Breast epithelium (tissue), 4 donors: ENCODE measurements at places on chromosomes 3 and 15. TPM values are rescaled to one million over a fixed set of nuclear protein-coding genes. Genes with fewer than 3 reads are reported as not detected.

DNA sequence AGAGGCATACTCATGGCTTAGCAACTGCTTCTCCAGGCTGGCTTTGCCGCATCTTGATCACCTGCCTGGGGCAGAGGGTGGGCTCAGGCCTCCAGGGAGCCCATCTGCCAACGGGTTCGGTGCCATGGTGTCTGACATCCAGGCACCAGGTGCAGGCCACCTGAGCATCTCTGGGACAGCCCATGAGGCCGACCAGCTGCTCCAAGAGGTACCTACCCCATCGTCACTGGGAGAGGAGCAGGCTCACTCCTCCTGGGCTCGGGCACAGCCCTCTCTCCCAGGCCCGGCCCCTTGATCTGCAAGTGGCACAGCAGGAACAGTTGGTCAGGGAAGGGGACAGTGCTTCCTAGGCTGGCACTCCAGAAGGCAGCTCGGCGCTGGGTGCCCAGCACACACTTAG lies 21.9 kb downstream of the TPRA1 start:
- no peak for DNase-seq

DNA sequence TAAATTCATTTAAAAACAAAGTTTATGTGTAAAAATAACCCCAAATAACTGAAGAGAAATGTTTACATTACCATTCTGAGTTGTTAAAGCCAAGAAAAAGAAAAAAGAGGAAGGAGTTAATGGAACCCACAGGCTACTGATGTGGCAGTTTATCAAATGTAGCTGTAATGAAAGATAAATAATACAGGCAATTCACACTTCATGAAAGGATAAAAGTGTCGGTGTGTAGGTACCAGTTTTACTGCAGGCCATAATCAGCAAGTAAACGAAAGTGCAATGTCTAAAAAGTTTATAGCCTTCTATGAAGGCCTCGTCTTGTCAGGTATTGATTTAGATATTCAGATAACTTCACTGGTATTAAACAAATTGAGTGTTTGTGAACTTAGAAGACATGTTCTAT lies 164.6 kb downstream of the DPH6 start:
- no peak for DNase-seq

DNA sequence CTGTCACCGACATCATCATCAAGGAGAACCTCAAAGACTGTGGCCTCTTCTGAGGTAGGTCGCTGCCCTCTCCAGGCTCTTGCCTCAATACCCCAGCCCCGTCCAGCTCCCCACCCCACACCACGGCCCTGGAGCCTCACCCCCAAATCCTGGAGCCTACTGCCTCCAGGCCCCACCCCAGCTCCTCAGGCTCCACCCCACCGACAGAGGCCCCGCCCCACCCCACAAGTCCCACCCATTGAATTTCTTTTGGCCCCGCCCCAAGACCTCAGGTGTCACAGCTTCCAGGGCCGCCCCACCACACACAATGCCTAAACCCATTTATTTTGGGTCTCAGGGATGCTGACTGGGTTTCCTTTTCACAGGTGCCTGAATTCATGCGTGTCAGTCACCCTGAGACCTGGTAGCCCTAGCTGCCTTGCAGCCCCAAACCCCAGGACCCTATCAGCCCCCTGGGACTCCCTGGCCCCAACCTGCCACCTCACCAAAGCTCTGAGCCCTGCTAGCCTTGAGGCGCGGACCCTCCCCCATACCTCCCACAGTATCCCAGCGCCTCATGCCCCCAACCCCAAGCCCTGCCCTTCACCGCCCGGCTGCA lies 3.6 kb downstream of the GNAT1 start:
- no peak for DNase-seq

DNA sequence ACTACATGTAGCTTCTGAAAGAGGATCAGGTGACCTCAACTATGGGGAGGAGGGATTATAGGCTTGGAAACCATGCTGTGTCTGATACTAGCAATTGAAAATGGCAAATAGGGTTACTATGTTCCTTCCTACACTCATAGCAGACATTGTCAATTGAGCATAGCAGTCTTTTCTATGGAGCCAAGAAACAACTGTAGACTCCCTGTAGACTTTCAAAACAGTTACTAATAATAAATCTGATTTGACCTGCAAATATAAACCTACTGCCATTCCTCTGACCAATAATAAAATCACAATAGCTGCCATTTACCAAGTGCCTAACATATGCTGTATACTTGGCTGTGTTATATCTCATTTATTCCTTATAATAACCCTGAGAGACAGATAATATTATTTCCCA lies 8.5 kb upstream of the ARL14 start:
- no peak for DNase-seq

GRCh38 chr3:150786791-150787190 lies 23.8 kb upstream of the SIAH2 start:
- no peak for DNase-seq

GRCh38 chr3:191283400-191283799 lies 45.8 kb upstream of the CCDC50 start:
- no peak for DNase-seq

GRCh38 chr3:4987538-4988296 lies 8.5 kb downstream of the BHLHE40 start:
- no peak for DNase-seq

The LTK gene
- total RNA-seq: not detected

DNA sequence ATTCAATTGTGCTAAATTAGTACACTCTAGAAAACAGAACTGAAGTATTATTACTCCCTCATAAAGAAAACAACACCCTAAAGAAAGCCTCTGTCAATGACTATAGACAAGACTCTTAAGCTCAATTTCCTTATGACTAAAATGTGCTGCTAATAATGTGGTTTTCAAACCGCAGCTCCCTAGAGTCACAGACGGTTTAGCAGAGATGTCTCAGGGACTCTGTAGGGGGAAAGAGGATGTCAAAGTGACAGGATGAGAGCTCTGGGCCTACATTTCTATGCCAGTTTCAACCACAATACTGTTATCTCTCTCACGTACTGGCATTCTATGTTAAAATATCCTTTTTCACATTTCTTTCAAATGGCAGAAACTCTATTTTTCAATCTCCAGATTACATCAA lies 37.6 kb upstream of the WDR49 start:
- no peak for DNase-seq

- DNase-seq: peak; percentile 45
Measured at GRCh38 chr3:170037463-170038433, at the start of gene GPR160. Gene GPR160, plus strand, starts transcription at chr3:170037995. Its CDS starts 45,978 bp downstream, at chr3:170083973.

- no peak for DNase-seq
Measured at GRCh38 chr3:10387881-10388609, 67.1 kb upstream of the SEC13 start.

GRCh38 chr15:85504749-85505676 lies 124.6 kb downstream of the AKAP13 start:
- no peak for DNase-seq

GRCh38 chr3:126516936-126517290 lies 660 bp downstream of the UROC1 start:
- DNase-seq: no peak

GRCh38 chr3:171469376-171469775 lies 9.2 kb upstream of the TNIK start:
- no peak for DNase-seq

- DNase-seq: no peak
Measured at GRCh38 chr15:48557335-48557734, 88.2 kb downstream of the FBN1 start.

The SV2B gene
- total RNA-seq: 0.44 TPM

The SCN11A gene
- 0.15 TPM for total RNA-seq

The ADGRG7 gene
- total RNA-seq: not detected

The CSTA gene
- total RNA-seq: 15.7 TPM

DNA sequence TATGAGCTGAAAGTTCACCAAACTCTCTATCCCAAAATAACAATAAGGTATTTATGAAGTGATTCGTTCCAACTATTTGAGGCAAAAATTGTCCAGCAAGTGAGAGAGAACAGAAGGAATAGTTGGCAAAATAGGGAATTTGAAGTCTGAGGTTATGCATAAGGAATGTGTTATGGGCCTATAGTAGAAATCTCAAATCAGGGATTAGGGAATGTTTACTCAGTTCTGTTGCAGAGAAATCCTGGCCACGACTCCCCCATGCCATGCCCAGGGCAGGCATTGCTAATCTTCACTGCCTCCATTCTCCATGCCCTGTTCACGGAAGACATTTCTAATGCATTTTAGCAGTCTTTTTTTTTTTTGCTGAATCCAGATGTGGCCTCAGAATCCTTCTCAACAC lies 58.6 kb downstream of the FLNB start:
- DNase-seq: no peak

GRCh38 chr3:3734881-3735280 lies 64.3 kb upstream of the LRRN1 start:
- no peak for DNase-seq

The PARP15 gene
- total RNA-seq: 2.9 TPM

The GOLGA8T gene
- 0.15 TPM for total RNA-seq

DNA sequence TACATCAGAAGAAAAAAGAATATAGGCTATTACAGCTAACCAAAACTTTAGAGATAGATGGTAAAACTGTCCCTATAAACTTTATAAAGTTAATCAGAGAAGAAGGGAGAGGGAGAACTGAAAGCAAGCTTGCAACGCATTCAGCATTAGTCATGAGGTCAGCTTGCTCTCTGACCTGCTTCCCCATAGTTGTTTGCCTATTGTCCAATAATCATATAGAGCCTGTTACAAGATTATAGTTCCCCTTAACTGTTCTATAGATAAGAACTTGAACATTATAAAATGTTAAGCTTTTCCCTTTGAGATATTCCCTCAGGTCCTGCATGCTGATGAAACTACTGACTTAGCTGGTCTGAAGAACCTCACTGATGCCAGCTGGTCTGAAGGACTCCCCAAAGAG lies 74.5 kb downstream of the CPNE4 start:
- no peak for DNase-seq

DNA sequence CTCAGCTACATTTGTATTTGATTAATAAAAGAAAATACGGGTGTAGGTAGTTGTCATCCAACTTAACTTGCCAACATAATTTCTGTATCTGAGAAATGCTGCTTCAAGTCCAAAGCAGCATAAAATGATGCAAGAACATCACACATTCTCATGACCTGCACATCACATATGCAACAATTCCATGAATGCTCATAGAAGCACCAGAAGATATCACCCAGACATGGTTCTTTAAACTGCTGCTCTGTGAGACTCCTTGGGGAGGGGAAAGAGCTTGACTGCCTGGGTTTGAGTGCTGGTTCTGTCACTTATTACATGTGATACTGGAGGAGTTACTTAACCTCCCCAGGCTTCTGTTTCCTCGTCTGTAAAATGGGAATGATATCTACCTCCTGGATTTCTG lies 39.4 kb downstream of the CHST14 start:
- DNase-seq: no peak

- no peak for DNase-seq
Measured at GRCh38 chr15:72782274-72783003, 1.1 kb downstream of the ADPGK start.

DNA sequence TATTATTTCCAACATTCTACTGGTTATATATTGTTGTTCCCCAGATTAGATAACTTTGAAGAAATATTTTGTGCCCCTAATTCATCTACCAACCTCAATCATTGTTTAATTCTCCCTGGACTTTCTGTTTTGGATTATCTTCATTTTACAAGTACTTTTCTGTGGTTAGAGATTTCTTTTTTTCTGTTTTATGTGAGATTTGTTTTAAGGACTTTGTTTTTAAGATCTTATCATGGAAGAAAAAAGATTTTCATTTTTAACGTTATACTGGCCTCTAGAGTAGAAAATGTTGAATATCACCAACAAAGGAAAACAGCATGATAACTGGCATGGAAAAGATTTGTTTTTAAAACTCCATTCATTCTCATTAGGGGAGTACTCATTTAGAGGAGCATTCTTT lies 210.9 kb upstream of the KCNMB2 start:
- no peak for DNase-seq

DNA sequence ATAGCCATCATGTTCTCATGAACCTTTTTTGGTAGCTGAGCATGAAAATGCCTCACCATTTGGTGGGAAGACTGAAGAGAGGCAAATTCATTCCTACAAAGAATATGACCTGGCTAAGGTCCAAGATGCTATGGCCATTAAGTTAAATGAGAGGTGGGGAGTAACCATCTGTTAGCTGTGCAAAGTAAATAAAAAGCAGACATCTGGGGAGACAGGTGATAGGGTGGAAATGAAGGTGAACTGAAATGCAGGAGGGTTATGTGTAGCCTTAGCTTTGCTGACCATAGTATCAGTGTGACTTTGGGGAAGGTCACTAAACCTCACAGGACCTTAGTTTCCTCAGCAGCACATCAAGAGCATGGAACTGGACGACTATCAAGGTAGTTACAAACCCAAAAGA lies 111.0 kb upstream of the STRIT1 start:
- DNase-seq: no peak

GRCh38 chr3:128585974-128586373 lies 64.6 kb downstream of the RPN1 start:
- no peak for DNase-seq

- DNase-seq: no peak
Measured at GRCh38 chr3:187520027-187520945, 149.9 kb downstream of the SST start.

GRCh38 chr15:31446546-31446945 lies 119.9 kb downstream of the KLF13 start:
- DNase-seq: no peak

- no peak for DNase-seq
Measured at GRCh38 chr3:169344465-169344864, 319.0 kb downstream of the MECOM start.

The IGSF10 gene
- 15.5 TPM for total RNA-seq

The TRAIP gene
- total RNA-seq: 1.9 TPM

The GHRL gene
- total RNA-seq: not detected

DNA sequence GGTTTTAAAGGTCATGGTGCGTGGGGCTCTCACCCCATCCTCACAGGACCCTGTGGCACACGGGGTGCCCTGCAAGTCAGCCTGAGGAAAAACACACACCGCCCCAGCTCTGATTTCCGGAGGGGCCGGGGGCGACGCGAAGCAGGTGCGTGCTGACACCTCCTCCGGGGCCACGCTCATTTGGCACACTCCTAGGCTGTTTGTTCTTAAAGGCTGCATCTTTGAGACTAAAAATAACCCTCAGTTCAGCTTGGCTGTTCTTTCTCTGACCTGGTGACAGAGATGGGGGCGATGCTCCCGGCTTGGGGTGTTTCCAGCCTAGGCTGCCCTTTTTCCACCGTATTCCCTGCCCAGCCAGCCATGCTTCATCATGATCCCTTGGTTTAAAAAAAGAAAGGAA lies 141.5 kb upstream of the TPM1 start:
- DNase-seq: no peak
